ENCODE measurements at places on chromosomes 4 and X.

DNA sequence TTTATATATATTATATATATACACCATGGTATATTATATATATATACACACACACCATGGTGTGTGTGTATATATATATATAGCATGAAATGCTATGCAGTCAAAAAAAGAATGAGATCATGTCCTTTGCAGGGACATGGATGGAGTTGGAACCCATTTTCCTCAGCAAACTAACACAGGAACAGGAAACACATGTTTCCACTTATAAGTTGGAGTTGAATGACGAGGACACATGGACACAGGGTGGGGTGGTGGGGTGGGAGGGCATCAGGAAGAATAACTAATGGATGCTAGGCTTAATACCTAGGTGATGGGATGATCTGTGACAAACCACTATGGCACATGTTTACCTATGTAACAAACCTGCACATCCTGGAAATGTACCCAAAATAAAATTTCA, 293.6 kb upstream of the NDST3 start:
- DNase-seq: no peak

DNA sequence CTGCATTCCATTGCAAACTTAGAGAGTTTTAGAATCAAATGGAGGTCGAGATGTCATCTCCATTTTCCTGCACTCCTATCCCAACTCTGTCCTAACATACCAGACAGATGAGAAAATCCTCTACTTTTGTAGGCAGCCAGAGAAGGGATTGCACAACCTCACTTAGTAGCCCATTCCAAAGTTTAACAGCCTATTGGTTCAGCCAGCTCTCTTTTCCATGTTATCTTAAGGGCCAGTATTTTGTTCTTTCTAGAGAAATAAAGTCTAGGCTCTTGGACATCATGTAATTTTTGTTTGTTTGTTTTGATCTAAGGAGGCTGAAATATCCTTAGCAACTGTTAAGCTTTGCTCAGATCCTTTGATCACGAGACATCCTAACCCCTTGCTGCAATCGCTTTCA, 173.0 kb downstream of the COX18 start:
- DNase-seq: no peak

DNA sequence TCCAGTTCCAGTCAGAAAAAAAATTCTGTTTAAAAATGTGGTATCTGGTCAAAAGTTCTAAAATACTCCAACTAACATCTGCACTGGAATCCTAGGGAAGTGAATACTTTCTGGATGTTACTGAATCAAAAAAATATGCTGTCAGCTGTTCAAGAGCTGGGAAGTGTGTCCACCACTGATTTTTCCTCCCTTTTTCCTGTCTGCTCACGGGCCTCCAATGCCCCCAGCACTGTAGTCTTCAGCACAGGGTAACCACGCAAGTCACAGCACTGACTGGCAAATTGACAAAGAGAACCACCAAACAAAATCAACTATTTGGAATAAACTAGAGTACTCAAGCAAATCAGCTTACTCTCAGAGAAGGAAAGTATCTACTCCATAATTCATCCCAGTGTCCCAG, 9.9 kb downstream of the VEGFC start:
- DNase-seq: no peak

- no peak for DNase-seq
Measured at GRCh38 chr4:83266689-83267088, 17.9 kb downstream of the COQ2 start.

GRCh38 chrX:75522565-75523431, at the start of gene ZDHHC15:
TSS of gene ZDHHC15 (minus strand) at chrX:75523037. CDS start at chrX:75523024, 13 bp downstream.
- peak; percentile 9 for DNase-seq

GRCh38 chrX:131225078-131225477, 64.0 kb downstream of the IGSF1 start:
- no peak for DNase-seq

Measured in T-helper 17 cell (primary cell).